ENCODE measurements at places on chromosomes 5 and 9.

- no peak for DNase-seq
Observed at GRCh38 chr5:129460936-129461710, 1.0 kb downstream of the ADAMTS19 start.

DNA sequence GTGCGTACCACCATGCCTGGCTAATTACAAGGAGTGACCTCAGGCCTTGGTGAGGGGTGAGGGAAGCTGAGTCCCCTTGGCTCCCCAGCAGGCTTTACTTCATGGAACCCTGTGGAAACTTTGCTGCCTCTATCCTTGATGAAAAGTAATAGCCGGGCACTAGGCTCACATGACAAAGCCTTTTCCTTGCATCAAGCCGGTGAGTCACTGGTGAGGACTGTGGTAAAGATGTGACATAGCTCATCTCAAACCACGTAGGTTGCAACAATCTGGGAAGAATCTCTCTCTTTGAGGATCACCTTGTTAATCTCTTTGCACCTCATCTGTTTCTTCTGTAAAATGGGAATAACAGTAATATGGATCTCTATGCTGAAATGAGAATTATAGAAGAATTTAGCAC lies 116.3 kb upstream of the SLC25A48 start:
- DNase-seq = no peak

DNA sequence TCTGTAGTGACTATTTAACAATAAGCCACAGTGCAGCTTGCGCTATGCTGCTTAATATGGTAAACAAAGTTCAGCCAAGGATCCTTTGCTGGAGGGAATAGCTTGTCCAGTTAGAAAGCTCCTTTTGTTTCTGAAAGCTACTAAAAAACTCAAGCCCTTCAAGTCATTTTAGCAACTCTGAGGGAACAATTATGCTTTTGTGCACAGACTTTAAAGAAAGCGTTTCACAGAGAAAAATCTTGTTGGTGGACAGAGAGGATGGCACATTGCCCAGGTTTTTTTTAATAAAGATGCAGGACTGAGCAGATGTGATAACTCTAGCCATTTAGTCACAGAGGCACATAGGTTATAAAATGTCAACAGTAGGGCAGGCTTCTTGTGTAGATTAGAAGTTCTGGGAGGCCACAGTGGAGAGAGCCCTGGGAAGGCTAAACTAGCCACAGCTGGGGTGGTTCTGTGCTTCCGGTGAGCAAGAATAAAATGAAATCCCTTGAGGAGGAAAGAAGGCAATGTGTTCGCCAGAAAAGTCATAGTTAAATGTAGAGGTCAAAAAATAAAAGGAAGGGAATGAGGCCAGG lies 63.4 kb downstream of the ALDH7A1 start:
- peak; percentile 34 for DNase-seq

DNA sequence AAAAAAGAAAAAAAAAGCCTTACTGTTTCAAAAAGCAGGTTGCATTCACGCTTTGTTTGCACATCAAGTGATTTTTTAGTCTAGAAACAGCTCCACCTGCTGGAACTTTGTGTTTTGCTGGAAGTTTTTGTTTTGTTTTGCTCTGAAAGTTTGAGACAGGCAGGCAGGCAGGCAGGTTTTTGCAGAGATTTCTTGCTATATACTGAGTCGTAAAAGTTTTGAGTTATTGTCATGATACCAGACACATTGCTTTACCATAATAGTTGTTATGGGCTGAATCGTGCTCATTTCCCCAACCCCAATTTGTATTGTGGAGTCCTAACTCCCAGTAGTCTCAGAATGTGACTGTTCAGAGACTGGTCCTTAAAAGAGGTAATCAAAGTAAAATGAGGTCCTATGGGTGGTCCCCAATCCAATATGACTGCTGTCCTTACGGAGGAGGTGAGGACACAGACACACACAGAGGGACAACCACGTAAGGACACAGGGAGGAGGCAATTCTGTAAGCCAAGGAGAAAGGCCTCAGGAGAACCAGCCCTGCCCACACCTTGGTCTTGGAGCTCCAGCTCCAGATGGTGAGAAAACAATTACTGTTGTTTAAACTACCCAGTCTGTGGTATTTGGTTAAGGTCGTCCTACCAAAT lies 20.9 kb downstream of the OR2Y1 start:
- peak; percentile 53 for DNase-seq

DNA sequence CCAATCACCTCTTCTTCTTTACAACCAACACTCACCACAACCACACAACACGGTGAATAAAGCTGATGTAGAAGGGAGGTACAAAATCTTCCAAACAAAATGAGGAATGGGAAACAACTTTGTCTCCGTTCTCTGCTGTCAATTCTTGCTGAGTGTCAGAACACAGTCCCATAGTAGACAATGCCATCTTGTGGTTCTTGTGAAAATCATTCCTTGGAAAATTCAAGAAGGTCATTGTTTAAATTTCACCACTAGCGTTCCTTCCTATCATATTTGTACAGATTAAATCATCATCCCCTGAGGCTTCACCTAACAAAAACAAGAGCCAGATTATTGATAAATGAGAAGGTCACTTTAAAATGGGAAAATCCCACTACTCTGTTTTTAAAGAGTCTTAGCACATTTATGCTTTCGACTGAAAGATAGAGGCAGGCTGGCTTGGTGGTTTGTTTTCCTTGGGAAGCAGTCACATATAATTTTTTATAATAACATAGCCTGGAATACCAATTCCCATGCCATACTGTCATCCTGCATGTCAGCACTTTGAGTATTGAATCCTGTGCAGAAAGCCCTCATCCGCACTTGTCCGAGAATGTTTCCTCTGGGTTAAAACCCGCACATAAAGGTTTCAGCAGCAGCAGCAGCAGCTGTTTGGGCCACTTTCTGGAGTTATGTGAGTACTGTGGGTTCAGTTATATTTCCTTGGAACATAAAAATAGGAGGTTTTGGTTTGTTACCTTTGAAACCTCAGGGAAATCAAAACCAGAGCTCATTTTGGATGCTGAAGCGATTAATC lies 395.0 kb upstream of the SMARCA2 start:
- DNase-seq = no peak

DNA sequence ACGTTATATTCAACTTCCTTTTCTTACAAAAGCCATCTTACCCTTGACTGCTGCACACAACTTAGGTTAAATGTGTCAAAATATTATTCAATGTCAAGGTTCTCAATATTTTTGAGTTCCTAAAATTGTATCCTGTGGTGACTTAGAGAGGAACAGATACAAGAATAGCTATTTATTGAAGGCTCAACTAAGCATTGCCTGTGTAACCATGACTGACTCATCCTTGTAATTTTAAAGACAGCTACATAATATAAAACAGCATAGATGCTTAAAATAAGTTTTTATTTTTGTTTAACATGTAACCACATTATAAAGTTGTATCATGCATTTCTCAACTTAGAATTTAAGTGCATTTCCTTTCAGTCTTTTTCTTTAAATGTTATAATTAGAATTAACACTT lies 312.9 kb upstream of the RGMB start:
- no peak for DNase-seq

DNA sequence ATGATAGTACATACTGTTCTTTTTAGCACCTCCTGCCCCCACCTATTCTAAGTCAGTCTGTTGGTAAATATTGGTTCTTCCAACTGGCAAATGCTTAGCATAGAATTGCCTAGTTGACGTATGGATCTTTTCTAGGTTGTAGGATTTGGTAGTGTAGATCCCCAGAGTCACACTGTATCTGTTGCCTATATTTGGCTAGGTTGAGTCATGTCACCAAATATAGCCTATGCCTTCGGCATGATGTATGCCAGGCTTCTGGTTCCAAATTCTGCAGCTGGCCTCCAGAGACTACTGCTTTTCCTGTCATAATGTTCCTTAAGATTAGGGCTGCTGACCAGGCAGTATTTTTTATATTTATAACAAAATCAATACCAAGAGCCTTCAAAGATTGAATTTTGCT lies 38.2 kb downstream of the CPEB4 start:
- DNase-seq = no peak

- DNase-seq = no peak
Observed at GRCh38 chr9:98834386-98834785, 26.9 kb downstream of the GALNT12 start.

- DNase-seq = no peak
Observed at GRCh38 chr5:171482434-171482730, 62.9 kb downstream of the FGF18 start.

DNA sequence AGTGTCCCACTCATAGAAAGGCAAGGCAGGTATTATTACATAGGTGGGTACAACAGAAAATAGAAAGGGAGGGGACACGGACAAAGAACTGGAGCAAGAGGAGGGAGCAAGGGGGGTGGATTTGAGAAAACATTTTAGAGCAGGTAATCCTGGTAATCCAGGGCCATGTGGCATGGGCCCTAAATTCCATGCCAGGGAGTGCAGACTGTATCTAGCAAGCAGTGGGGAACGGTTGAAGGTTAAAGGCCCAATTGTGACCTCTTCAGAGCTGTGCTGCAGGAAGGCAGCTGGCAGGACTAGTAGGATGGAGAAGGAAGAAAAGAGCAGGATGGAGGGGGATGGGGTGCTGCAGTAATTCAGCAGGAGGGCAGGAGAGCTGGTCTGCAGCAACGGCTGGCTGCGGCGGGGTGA lies 75.2 kb downstream of the PDE6A start:
- DNase-seq = no peak

- no peak for DNase-seq
Observed at GRCh38 chr9:91778031-91778430, 172.0 kb downstream of the ROR2 start.

- no peak for DNase-seq
Observed at GRCh38 chr5:52856564-52856963, 68.8 kb downstream of the ITGA1 start.

DNA sequence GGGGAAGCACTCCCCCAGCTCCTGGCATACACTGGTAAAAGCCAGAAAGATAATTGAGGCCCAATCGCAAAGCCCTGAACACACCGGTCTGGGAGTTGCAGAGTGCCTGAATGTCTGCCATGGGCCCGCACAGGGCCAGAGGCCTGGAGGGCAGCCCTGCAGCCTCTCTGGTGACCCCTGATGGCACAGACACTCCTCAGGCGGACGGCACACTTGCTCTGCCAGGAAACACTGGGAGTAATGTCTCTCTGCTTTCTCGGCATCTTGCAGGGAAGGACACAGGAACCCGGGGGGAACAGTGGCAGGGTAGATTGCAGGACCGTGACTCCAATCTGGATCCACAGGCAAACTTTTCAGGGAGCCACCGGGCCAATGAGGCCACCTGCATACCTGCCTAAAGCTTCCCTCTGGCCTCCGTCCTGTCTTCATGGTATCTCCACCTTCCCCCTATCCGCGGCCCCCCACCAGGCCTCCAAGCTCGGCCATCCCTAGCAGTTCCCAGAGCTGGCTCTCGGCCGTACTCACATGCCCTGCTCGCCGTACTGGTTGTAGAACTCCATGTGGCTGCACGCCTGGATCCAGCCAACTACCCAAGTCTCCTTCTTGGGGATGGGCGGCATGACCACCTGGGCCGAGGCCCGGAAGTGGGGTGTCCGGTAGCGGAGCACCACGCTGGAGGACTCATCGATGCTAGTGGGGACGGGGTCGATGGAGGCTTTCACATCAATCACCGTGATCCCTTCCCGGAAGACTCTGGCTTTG lies 797 bp downstream of the FAM78A start:
- peak; percentile 79 for DNase-seq

- DNase-seq = no peak
Observed at GRCh38 chr9:133943036-133943780, 48.9 kb downstream of the VAV2 start.

DNA sequence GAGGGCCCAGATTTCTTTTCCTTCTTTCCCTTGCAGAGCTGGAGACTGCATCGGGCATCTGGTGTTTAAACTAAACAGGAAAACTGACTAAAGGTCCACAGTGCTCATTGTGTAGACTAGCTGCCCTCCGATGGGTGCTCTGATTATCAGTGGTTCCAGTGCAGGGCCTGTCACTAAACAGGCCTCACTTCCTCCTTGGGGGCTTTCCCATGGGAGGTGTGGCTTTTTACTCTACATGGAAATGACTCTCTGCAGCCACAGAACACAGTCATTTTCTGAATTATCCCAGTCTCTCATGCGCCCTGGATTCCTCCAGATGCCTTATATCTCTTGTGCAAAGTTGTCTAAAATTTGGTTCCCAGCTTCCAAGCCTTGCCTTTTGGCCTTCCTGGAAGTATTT lies 199.2 kb downstream of the TRIO start:
- DNase-seq = no peak

- DNase-seq = no peak
Observed at GRCh38 chr5:73215531-73215890, 42.5 kb downstream of the TMEM174 start.

GRCh38 chr5:108280960-108281569 lies 100.8 kb downstream of the FBXL17 start:
- DNase-seq = no peak

DNA sequence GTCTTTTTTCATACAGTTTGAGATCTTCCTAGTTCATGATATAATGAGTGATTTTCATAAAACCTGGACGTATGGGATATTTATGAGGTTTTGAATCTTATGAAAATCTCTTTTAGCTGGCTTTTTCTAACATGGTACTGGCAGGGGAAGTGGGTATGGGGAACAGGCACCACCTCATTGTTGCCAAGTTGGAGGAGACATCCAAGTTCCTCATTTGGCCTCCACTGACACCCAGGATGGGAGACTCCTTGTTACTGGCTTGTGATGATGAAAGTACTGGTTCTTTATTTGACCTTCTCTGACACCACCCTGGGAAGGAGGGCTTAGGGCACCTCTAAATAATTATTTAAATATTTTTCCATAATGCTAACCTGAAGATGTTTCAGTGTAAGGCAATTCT lies 4.0 kb upstream of the TNPO1 start:
- DNase-seq = no peak

GRCh38 chr5:167361795-167362194 lies 929.6 kb upstream of the WWC1 start:
- DNase-seq = no peak

GRCh38 chr9:133973791-133974630 lies 18.1 kb downstream of the VAV2 start:
- DNase-seq = no peak

DNA sequence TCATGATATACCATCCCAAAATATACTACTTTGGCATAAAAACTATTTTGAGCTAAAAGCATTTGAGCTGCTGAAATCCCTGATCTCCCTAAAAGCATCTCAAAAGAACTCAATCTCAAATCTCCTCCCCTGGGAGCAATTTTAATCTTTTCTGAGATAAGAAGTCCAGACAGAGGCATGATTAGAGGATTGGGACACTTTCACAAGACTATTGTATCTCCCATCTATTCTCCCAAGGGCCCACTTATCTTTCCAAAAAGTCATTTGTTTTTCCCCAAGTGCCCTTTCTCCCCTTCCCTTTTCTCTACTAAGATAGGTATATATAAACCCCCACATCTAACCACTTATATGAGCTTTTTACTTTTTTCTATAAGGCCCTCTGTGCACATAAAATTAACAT lies 79.7 kb downstream of the ALDH7A1 start:
- no peak for DNase-seq

- no peak for DNase-seq
Observed at GRCh38 chr5:160475864-160476438, 54.3 kb downstream of the PTTG1 start.

GRCh38 chr5:127447827-127448226 lies 69.6 kb upstream of the PRRC1 start:
- DNase-seq = no peak

- no peak for DNase-seq
Observed at GRCh38 chr9:98491828-98492227, 216.9 kb downstream of the GABBR2 start.

GRCh38 chr9:124291801-124292396 lies 34.1 kb downstream of the NEK6 start:
- no peak for DNase-seq
